ENCODE measurements at places on chromosomes 5 and 9.

DNA sequence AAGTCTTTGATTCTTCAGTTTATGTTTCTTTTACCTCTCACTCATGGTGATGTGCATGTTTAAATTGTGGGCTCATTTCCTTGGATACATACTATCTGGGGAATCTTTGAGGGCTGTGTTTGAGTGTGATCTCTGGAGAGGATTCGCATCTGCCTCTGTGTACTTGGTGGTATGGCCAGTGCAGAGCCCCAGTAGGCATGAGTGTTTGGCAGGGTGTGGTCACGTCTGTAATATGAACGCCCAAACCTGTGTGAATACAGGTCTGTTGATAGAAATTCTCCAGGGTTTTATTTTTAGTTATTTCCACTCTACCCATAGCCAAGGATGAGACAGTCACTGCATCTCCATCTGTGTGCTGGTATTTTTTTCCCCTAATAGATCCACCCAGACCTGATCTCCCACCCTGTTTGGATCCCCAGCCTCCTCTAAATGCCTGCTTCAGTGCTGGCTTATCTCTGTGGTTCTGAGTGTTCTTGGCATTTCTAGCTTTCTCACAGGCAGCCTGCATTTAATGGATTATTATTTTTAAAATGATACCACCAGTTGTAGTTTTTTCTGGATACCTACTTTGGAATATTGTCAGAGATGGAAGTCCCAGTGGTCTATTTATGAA lies 37.5 kb downstream of the TJP2 start:
- no peak for DNase-seq

GRCh38 chr9:6113312-6113711 lies 97.9 kb upstream of the RANBP6 start:
- no peak for DNase-seq

DNA sequence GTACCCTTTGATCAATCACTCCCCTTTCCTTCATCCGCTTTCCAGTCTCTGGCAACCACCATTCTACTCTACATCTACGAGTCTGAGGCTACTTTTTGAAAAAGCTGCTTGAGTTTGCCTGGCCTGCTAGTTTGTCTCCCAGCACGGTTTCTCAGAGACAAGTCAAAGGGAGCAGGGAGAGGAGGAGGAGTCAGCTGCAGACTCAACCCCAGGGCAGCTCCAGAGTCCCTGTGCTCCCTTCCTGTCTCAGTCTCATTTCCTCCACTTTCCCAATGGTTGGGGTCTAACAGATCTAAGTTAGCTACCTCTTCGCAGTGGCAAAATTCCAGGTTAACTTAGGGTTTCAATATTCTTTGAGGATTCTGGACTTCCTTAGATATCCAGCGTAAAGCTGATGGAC lies 80.0 kb upstream of the PCA3 start:
- no peak for DNase-seq

DNA sequence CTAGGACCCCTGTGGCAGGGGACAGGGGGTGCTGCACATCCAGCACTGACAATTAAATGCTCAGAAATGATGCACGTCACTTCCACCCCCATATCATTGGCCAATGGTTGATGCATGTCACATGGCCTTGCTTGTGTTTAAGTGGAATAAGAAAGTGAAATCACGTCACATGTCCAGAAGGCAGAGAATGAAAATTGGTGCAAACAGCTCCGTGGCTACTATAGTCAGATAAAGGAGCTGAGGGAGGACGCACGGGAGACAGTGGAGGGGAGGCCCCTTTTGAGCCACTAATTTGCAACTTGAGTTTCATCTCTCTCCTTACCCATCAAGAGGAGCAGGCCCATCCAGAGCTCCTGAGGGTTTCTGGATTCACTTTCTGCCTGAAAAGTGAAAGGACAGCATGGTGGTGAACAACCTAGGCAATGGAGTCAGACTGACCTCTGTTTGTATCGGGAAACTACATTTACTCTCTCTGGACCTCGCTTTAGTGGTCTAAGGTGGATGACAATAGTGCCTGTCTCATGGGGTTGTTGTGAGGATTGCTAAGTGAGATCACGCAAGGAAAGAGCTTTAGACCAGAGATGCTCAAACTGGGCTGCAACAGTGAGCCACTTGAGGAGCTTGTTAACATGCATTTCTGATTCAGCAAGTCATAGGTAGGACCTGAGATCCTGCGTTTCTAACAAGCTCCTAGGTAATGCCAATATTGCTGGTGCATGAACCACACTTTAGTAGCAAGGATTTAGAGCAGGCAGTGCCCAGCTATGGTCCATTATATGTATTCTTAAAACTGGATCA lies 133.9 kb upstream of the ADRA1B start:
- DNase-seq, result no peak

DNA sequence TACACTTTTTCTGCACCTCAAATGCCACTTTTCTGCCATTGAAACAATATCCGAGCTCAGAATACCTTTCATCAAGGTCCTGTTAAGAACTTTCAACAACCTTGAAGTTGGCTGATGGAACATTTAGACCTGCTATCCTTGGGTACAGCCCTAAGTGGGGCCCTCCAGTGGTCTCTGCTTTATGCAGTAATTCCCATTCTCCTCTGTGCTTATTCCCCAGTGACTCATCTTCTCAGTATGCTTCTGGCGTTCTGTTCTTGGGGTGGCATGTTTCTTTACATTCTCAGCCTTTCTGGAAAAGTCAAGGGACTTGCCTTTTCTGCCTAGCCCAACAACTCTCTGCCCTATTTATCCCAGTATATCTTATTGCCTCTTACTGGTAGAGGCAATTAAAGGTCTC lies 7.1 kb downstream of the ANP32B start:
- DNase-seq, result no peak

DNA sequence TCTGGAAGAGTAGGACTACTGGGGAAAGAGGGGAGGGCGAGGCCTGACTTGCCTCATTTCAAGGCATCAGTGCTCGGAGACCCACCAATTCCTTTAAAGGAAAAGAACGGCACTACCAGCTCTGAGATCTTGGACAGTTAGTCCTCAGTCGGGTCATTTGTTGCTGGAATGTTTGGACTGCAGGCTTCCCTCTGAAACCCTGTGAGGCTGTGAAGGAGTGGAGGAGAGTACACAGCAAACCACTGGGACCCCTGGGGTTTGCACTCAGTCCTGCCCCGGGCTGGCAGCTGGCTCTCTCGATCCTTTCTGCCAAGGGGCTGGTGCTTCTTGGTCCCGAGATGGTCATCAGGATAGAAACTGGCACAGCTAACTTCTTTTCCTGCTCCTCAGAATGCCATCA lies 194.5 kb downstream of the TRIO start:
- DNase-seq, result no peak

- DNase-seq, result no peak
These were observed 63.3 kb downstream of the ADGRV1 start for GRCh38 chr5:90621848-90622247.

- no peak for DNase-seq
These were observed 3.6 kb upstream of the B4GALT1 start for GRCh38 chr9:33170464-33171415.

GRCh38 chr5:147949711-147950573 lies 43.6 kb upstream of the C5orf46 start:
- DNase-seq, result no peak

DNA sequence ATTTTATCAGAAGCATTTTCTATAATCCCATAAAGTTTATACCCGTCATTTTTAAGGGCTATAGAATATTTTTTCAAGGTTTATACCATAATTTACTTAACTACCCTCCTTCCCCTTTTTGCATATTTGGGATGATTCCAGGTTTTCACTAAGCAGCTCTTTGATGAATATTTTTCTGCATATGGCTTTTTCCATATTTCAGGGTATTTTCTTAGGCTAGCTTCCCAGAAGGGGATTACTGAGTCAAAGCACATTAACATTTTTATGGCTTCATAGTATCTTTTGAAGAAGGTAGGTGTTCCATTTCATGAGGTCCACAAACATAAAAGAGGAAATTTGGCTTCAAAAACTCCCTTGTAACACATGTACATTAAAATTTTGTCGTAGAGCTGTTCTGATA lies 14.6 kb upstream of the COL15A1 start:
- no peak for DNase-seq

GRCh38 chr5:9302218-9302617 lies 243.7 kb downstream of the SEMA5A start:
- DNase-seq, result no peak

GRCh38 chr5:80184235-80185023 lies 71.4 kb downstream of the SERINC5 start:
- no peak for DNase-seq

DNA sequence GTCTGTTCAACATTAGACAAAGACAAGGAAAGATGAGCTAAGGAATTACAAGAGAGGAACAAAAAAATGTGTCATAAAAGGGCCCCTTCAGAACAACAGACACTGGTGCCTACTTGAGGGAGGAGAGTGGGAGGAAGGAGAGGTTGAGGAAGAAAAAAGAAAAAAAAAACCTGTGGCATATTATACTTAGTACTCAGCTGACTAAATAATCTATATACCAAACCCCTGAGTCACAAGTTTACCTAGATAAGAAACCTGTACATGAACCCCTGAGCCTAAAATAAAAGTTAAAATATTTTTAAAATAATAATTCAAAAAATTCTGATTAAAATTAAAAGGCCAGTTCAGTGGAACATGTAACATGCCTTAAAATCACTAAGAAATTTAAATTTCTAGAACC lies 107.3 kb downstream of the MTREX start:
- DNase-seq, result no peak

- DNase-seq, result no peak
These were observed 131.4 kb upstream of the TSLP start for GRCh38 chr5:110940136-110940535.

GRCh38 chr5:169442913-169443784 lies 140.4 kb upstream of the SPDL1 start:
- no peak for DNase-seq

- DNase-seq, result no peak
These were observed 63.5 kb downstream of the UBE2R2 start for GRCh38 chr9:33880211-33881089.

DNA sequence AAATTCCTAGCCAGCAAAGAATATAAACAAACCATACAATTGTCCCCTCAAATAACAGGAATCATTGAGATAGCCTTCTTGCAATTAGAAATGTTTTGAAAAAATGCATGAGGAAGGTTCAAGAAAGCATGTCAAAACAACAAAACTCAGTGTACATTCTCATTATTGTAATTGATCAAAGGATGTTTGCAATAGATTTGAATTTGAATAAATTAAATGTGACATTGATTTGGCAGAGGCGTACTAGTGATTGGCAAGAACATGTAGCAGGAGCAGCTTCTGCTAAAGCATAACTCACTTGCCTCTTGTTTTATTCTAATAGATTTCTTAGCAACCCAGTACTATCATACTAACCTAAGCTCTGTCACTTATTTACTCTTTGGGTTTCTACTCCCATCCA lies 19.9 kb downstream of the SMIM15 start:
- DNase-seq, result no peak

DNA sequence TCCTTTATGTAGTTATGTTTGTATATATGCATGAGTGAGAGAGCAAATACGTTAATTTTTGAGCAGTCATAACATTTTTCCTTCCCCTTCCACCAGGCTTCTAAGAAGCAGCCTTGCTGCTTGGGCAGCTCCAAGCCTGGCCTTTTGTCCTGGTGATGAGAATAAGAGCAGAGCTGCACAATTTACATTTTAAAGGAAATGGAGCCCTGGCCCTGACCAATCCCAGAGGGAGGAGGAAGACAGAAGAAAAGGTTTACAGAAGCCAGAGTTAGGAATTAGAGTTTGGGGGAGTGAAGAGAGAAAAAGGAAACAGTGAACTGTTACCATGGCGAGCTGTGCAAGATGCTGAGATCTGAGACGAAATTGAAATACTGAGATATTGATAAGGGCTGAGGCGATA lies 25.3 kb upstream of the EFNA5 start:
- no peak for DNase-seq

GRCh38 chr5:68032216-68032762 lies 183.3 kb upstream of the PIK3R1 start:
- DNase-seq, result no peak

DNA sequence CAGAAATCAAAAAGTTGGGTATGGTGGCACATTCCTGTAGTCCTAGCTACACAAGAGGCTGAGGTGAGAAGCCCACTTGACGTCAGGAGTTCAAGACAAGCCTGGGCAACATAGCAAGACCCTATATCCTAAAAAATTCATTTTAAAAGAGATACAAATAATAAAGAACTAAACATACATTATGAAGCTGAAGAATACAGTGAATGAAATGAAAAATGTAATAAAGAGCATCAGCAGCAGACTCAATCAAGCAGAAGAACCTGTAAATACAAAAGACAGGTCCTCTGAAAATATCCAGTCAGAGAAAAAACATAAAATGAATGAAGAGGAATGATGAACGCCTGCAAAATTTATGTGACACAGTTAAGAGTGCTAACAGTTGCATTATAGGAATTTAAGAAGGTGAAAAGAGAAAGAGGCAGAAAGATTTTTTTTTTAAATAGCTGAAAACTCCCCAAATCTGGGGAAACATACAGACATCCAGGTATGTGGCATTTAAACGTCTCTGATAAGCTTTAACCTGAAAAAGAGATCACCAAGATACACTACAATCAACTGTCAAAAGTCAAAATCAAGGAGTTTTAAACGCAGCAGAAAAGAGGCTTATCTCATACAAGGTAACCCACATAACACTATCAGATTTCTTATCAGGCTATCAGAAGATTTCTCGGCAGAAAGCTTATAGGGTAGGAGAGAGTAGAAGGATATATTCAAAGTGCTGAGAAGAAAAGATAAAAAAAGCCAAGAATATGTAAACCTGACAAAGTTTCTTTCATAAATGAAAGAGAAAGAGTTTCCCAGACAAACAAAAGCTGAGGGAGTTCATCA lies 57.6 kb downstream of the PRRC1 start:
- no peak for DNase-seq

DNA sequence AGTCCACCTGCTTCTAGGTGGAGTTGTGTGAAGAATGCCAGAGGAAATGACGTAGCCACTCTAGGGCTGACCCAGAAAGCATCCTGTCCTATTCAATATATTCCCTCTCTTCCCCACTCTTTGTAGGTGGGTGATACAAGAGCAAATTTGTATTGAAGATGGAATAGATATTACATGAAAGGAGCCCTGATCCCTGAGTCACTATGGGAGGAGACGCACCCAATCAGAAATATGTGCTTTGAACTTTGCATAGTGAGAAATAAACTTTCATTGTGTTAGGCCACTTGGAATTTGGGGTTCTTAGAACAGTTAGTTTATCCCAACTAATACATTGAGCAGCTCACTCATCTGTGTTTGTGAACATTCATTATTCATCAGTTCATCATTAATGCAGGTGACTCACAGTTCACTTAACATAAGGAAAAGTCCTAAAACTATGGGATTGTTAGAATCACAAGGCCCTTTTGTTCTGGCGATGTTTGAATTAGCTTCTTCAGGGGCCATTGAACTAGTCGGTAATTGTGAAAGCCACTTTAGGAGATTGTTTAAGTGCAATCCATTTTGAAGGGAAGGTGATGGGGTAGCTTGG lies 26.9 kb upstream of the NTRK2 start:
- DNase-seq, result no peak

Measured in posterior cingulate gyrus (tissue), 11 donors.